ENCODE measurements at places on chromosomes 3 and 15.

DNA sequence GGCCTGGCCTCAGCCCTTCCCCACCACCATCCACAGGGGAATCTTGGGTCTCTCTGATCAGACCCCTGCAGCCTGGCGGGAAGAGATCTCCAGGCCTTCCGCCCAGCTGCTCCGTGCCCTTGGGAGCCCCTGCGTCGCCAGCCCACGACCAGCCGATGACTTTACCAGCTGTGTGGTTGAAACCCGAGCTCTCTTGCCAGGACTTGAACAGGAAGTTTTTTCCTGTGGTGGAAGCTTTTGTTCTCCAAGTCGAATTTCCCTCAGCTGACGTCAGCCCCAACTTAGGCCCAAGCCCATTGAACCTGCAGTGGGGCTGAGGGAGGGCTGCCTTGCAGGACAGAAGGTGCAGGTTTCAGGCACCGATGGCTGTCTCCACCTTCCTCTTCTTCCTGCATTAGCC lies 51.7 kb upstream of the SMAD3 start:
- no peak for DNase-seq

- peak; percentile 40 for DNase-seq
Measured at GRCh38 chr3:187130346-187131066, 8.8 kb downstream of the RPL39L start.

DNA sequence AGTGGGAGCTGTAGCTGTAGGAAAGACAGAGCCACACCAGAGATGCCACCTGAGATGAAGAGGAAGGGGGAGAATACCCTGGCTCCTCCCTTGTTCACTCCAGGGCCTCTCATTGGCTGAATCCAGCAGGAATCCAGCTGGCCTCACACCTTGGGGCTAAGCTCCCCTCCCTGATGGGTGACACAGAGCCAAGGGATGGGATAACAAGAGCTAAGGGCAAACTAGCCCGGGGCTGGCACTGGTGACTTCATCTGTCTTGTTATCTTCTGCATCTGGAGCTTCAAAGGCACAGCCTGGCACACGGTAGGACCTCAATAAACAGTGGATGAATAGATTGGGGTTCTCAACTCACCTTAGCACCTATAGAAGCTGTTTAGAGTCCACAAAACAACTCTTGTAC lies 13.8 kb upstream of the GATA2 start:
- DNase-seq: no peak

GRCh38 chr15:96262549-96263489 lies 67.7 kb upstream of the NR2F2 start:
- no peak for DNase-seq

- DNase-seq: no peak
Measured at GRCh38 chr3:134638385-134639030, 12.3 kb downstream of the KY start.

DNA sequence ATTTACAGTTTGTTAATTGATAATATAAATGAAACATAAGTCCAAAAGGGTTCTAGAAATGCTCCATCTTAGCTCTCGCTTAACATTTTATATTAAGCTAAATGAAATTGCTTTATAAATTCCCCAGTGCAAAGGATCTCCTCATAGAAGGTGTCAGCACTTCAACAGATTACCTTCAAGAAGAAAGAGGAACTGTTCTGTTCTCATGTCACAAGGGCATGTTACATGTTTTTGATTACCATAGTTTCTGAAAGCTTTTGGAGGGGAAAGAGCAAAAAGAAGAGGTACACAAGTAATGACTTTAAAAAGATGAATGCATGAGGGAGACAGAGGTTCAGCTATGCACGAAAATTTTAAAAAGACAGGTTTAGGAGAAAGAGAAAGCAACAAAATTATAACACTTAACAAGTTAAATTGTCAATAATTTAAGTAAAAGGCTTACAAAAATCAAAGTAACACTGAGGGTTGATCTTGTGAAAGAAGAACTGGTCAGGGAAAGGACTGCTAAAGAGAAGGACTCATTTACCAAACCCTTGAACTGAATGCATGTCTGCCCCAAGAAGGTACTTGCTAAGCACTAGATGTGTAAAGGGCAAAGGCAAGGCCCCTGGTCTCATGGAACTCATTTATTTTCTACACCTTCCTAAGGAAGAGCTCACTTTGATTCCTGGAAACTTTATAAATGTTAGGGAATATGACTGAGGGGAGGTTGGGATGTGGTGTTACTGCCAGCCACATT lies 45.1 kb downstream of the CCDC191 start:
- peak; percentile 24 for DNase-seq

DNA sequence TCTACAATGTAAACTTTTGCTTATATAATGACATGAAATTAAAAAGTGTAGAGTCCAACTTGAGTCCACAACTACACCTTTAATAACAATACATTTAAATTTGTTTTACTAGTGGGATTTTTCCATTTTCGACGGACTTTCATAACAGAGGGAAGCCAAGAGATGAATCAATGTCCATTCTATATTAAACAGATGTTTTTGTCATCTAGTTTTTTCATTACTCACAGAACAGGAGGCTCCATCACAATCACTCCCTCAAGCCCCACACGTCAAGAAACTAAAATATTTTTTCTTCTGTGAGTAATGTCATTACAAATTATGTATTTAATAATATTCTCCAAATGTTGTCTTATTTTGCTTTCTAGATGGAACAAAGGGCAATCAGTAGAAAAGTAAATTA lies 932.9 kb downstream of the ROBO1 start:
- DNase-seq: no peak

GRCh38 chr15:23472033-23472432 lies 25.0 kb upstream of the GOLGA6L2 start:
- no peak for DNase-seq

- no peak for DNase-seq
Measured at GRCh38 chr3:123457841-123458240, 9.0 kb upstream of the ADCY5 start.

DNA sequence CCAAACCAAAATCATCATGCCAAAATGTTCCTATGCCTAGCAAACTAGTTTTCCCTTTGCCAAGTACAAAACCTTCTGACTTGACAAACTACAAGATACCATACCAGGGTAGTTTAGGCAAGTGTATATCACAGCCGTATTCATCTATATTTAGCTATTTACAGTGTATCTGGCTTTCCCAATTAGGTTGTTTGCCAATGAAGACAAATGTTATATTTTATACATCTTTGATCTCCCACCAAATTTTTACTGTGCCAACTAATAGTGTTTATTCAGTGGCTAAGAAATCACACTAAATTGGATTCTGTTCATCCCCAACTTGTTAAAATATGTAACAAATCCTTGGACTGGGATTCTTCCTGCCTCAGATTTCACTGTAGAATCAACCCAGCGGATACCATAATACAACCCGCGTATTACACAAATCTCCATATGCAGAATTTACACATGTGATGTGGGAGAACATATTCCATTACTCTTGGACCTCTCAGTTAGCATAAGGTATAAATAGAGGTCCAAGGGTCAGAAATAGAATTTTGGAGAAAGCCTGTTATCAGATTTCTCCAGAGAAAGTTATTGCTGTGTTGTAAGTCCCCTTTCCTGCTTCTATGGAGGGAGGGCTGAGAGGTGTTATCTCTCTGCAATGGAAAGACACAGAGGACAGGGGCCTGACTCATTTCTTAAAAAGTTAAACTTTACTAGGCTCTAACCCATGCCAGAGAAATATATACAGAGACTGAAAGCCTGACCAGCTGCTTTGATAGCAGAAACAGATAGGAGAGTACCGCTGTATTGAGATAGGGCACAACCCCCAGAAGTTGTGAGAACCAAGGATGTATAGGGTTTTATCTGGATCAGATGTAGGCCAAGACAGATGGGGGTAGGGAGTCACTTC lies 467.0 kb downstream of the FGF12 start:
- DNase-seq: no peak

- DNase-seq: no peak
Measured at GRCh38 chr3:51396401-51396800, 5.3 kb downstream of the RBM15B start.

DNA sequence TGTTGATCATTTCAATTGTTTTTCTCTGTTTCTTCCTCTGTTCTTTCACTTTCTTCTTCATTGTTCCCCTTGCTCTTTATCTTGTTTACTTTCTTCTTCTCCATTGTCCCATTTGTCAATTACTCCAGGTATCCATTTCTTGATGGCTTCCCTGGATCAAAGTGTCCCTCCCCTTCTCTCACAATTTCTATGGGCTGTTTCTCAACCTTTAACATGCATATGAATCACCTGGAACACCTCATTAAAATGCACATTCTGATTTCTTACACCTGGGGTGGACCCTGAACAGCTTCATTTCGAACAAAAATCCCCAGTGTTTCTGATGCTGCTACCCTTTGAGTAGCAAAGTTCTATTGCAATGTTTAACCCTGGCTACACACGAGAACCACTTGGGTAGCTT lies 454.8 kb downstream of the EPHA6 start:
- no peak for DNase-seq

GRCh38 chr3:16252988-16253387 lies 11.8 kb downstream of the DPH3 start:
- no peak for DNase-seq

DNA sequence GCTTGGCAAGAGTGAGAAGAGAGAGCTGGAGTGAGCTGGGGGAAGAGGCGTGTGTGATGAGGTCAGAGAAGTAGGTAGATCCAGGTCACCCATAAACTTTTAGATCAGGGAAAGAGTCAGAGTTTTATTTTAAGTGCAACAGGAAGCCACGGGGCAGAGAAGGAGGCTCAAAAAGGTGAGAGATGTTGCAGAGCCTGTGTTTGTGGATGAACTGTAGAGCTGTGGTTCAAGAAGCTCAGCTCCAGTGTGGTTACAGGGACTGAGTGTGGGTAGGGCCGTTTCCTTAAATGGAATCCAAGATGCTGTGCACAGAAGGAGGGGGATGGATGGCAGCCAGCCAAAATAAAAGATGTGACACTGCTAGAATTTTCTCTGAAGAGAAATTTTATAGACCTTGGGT lies 337.2 kb downstream of the SATB1 start:
- DNase-seq: no peak

DNA sequence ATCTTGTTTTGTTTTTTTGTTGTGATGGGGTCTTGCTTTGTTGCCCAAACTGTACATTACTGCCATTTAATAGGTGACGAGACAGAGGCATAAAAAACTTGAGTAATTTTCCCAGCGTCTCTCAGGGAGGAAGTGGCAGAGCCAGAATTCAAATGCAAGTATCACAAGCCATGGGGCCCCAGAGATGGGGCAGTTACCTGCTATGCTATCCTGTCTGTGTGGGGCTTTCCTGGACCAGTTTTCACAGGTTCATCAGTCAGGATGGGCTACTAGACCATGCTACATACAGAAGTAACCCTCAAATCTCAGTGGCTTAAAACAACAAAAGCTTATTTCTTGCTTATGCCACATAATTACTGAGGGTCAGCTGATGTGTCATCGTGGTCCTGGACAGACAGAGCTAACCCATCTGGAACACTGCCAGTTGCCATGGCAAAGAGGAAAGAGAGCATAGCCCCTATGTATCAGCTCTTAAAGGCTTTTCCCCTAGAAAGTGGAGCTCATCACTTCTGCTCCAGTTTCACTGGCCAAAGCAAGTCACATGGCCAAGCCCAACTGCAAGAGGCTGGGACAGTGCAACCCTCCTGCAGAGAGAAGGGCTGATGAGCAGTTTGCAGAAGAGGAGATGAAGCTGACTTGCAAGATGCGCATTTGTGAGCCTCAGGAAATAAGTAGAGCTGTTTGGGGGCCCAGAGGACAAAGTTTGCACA lies 31.7 kb upstream of the SYNM start:
- no peak for DNase-seq

- DNase-seq: no peak
Measured at GRCh38 chr3:124316034-124316287, 324.0 kb upstream of the ROPN1 start.

- DNase-seq: no peak
Measured at GRCh38 chr3:194097141-194097882, 38.6 kb upstream of the HES1 start.

DNA sequence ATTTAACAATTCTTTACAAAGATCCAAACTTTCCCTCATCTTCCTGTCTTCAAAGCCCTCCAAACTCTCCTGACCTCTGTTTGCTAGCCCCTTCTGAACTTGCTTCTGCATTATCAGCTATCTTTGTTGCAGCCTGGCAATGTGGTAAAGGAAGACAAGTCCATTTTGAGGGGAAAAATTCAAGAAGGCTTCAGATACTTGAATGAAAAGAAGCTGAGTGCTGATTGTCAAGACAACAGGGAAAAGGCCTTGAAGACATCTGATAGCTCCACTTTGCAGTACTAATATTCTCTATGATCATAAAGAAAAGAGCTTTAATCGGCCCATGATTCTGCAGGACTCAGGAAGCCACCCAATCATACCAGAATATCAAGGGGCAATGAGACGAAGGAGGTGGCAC lies 91.8 kb downstream of the LMLN start:
- DNase-seq: no peak

- no peak for DNase-seq
Measured at GRCh38 chr15:79396850-79397249, 35.3 kb upstream of the MINAR1 start.

- DNase-seq: no peak
Measured at GRCh38 chr15:69194025-69194827, 33.8 kb downstream of the GLCE start.

- no peak for DNase-seq
Measured at GRCh38 chr15:71349736-71350526, 234.7 kb downstream of the THSD4 start.

- DNase-seq: no peak
Measured at GRCh38 chr3:149369991-149370866, 7.2 kb downstream of the TM4SF1 start.

DNA sequence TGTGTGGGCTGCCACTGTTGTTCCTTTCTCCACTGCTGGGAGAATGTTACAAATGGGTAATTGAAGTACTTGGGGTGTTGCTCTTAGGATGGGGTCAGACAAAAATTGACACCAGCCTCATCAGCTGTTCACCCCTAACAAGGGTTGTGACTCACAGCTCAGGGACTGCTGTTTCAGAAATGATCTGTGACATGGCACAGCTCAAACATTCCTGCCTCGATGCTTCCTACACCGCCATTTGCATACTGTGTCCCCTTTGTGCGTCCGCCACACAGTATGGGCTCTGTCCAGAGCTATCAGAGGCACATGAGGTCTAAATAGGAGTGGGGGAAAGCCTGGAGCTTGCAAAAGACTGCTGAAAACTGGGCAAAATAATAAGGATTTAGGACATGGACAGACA lies 43.9 kb downstream of the CCNL1 start:
- no peak for DNase-seq

DNA sequence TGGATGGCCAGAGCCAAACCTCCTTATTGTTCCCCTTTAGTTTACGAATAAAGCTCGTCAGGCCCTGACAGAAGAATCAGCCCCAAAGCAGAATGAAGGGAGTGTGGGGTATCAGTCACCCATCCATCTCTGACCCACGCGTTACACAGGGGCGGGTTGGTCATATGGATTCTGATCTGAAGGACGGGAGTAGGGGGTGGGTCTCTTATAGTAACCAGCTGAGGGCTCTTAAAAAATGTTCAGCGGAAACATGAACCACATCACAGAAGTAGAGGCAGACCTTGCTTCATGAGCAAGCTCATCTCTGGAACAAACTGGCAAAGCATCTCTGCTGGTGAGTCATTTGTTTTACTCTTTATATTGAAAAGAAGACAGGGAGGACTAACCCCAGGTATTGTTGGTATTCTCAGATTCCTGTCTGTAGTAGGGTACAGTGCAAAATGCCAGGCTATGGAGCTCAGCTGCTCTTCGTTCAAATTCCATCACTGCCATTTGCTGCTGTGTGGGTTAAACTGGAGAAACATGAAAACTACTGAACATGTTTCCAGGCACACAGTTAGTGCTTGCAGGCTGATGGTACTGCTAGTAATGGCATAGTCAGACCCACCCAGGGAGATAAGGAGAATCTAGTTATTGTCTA lies at the start of gene CXCR6:
Gene CXCR6 (plus strand): TSS at position 258 of the 640 bp plus-strand sequence. CDS start 3,018 bp downstream, outside the sequence.
- no peak for DNase-seq

- peak; percentile 70 for DNase-seq
Measured at GRCh38 chr3:123105201-123106189, 38.7 kb downstream of the PDIA5 start.
